ENCODE measurements at places on chromosomes 12 and 14.

DNA sequence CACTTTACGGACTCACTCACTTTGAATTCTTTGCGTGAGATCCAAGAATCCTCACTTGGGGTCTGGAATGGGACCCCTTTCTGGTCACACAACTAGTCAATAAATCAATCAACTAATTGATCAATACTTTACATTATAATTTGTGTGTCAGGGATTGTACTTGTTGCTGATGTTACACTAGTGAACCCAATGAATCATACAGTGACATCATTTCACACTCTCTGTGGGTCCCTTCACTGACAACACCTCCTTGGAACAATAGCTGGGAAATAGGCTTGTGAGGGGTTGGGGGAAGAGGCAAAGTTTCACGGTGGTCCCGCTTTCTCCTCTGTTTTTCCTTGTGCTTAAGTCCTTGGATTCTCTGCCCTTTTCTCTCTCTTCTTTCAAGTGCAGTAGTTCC, 35.0 kb downstream of the TPH2 start:
- no peaks in the 10 kb centered on the region for H3K27me3 ChIP-seq
- no peak overlapping the region for H3K27ac ChIP-seq
- no peaks in the 10 kb centered on the region for H3K4me1 ChIP-seq
- no peaks in the 10 kb centered on the region for H3K36me3 ChIP-seq
- no peak overlapping the region for H3K4me3 ChIP-seq

DNA sequence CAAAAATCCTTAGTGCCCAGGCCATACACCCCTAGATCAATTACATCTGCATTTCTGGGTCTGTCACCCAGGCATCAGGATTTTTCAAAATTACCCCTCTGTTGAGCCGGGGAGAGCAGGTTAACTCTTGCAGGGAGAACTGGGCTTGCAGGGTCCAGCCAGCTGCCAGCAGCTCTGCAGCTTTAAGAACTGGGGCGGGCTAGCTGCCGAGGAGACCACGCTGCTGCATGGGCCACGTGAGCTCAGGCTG, at the start of gene DGLUCY:
TSS of gene DGLUCY (plus strand) at position 245 of the 250 bp plus-strand sequence. CDS start 46,222 bp downstream, outside the sequence.
- H3K27ac ChIP-seq = peak within 1 kb of the TSS; percentile 76
- no peaks in the 10 kb centered on the region for H3K27me3 ChIP-seq
- H3K36me3 ChIP-seq = no peaks in the 10 kb centered on the region
- H3K4me3 ChIP-seq = peak within 1 kb of the TSS; percentile 68
- peaks cover 45% of the 10 kb centered on the region for H3K4me1 ChIP-seq
- no peak for DNase-seq

DNA sequence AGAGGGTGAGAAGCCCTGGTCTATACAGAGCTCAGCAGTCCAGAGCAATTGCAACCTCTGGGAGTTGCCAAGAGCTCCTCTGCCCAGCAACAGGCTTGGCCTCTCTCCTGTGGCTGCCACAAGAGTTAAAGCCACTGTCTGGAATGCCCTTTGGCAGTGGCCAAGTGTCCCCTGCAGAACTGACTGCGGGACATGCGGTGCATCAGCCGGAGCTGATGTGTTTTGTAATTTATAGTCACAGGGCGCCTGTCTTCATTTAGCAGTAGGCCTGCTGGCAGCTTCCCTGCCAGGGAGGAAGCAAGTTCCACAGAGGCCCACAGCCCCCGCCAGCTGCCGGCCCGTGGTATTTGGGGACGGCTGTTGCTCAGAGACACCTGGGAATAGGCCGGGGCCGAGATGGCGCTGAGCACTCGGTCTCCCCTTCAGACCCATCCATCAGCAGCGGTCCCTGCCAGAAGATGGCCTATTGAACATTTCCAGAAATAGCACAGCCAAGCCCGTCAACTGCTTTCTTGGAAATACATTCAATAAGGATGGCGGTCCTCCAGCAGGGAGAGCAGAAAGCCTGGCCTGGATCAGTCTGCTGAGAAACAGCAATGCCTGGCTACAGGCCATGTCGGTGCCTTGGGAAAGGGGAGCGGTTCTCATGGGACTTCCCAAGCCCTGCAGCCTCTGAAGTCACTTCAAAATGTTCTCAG, 217.4 kb downstream of the CRADD start:
- H3K4me1 ChIP-seq = no peaks in the 10 kb centered on the region
- peak overlapping the region; percentile 81 for H3K27ac ChIP-seq
- DNase-seq = peak; percentile 82
- no peaks in the 10 kb centered on the region for H3K36me3 ChIP-seq
- H3K27me3 ChIP-seq = no peaks in the 10 kb centered on the region

- no peak for DNase-seq
- H3K27ac ChIP-seq = no peak overlapping the region
- H3K36me3 ChIP-seq = peaks cover under 1% of the 10 kb centered on the region
- H3K27me3 ChIP-seq = no peaks in the 10 kb centered on the region
- no peaks in the 10 kb centered on the region for H3K4me1 ChIP-seq
Observed at GRCh38 chr14:32622742-32623141, 293.6 kb downstream of the AKAP6 start.

GRCh38 chr12:5745251-5745888, 199.7 kb downstream of the ANO2 start:
- peak; percentile 70 for DNase-seq
- no peaks in the 10 kb centered on the region for H3K27me3 ChIP-seq
- no peaks in the 10 kb centered on the region for H3K36me3 ChIP-seq
- no peak overlapping the region for H3K27ac ChIP-seq
- no peak overlapping the region for H3K4me3 ChIP-seq

- no peak for DNase-seq
- no peaks in the 10 kb centered on the region for H3K36me3 ChIP-seq
- H3K4me3 ChIP-seq = no peak overlapping the region
- no peaks in the 10 kb centered on the region for H3K4me1 ChIP-seq
Observed at GRCh38 chr12:93140801-93141200, 211.7 kb upstream of the EEA1 start.

- H3K27me3 ChIP-seq = no peaks in the 10 kb centered on the region
- peaks cover 78% of the 10 kb centered on the region for H3K36me3 ChIP-seq
- H3K4me1 ChIP-seq = peaks cover 42% of the 10 kb centered on the region
Observed at GRCh38 chr14:58270628-58271027, 26.0 kb downstream of the PSMA3 start.

GRCh38 chr14:21917699-21918436, 244.2 kb upstream of the OR4E1 start:
- H3K4me1 ChIP-seq = peaks cover 30% of the 10 kb centered on the region
- no peak for DNase-seq
- no peak overlapping the region for H3K27ac ChIP-seq
- H3K4me3 ChIP-seq = no peak overlapping the region

- no peaks in the 10 kb centered on the region for H3K27me3 ChIP-seq
- H3K36me3 ChIP-seq = no peaks in the 10 kb centered on the region
- no peaks in the 10 kb centered on the region for H3K4me1 ChIP-seq
- no peak overlapping the region for H3K27ac ChIP-seq
Observed at GRCh38 chr12:89507015-89507824, 17.4 kb downstream of the GALNT4 start.

DNA sequence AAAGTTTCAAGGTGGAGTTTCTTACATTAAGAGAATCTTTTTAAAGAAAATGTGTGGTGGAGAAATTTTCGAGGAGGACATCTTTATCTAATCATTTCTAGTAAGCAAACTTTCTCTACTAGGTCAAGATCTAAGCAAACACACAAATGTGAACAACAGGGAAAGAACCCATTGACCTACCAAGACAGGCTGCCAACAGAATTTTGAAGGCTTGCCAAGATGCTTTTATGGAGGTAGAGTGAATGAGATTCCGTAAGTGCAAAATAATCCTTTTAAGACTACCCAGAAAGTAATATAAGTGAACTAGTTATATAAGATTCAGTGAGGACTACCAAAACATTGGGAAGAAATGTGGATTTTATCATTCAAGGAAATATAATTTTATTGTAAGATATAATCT, 357.1 kb upstream of the PDE3A start:
- H3K27me3 ChIP-seq = no peaks in the 10 kb centered on the region
- no peaks in the 10 kb centered on the region for H3K36me3 ChIP-seq
- H3K4me3 ChIP-seq = no peak overlapping the region
- H3K4me1 ChIP-seq = peaks cover 4% of the 10 kb centered on the region

- H3K36me3 ChIP-seq = peaks cover 5% of the 10 kb centered on the region
- no peak overlapping the region for H3K4me3 ChIP-seq
- H3K4me1 ChIP-seq = no peaks in the 10 kb centered on the region
- no peaks in the 10 kb centered on the region for H3K27me3 ChIP-seq
- DNase-seq = no peak
Observed at GRCh38 chr12:39764944-39765560, 145.4 kb upstream of the ABCD2 start.

- peaks cover 28% of the 10 kb centered on the region for H3K36me3 ChIP-seq
- no peak overlapping the region for H3K27ac ChIP-seq
- no peaks in the 10 kb centered on the region for H3K4me1 ChIP-seq
Observed at GRCh38 chr14:102737402-102738372, 39.6 kb upstream of the TRAF3 start.

GRCh38 chr12:29152223-29152868, 3.3 kb downstream of the FAR2 start:
- peaks cover 19% of the 10 kb centered on the region for H3K27me3 ChIP-seq
- peaks cover 16% of the 10 kb centered on the region for H3K4me1 ChIP-seq
- no peak overlapping the region for H3K4me3 ChIP-seq
- no peaks in the 10 kb centered on the region for H3K36me3 ChIP-seq
- DNase-seq = no peak

DNA sequence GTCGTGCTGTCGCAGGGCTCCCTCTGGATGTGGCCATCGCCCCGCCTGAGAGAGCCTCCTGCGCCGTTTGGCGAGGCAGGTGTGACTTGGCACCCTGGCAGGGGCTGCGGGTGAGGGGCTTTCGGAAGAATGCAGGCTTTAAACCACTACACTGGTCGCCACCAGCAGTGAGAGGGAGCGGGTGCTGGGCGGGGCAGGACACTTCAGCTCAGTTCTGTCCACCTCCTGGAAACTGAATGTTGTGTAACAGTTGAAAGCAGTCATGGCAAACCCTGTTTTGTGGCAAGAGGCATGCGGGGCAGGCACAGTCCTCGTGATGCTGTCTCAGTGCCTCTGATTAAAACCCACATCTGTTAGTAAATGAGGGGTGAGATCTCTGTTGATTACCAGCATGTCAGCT, 55.9 kb downstream of the AACS start:
- H3K27ac ChIP-seq = no peak overlapping the region
- H3K4me3 ChIP-seq = no peak overlapping the region
- no peaks in the 10 kb centered on the region for H3K4me1 ChIP-seq

DNA sequence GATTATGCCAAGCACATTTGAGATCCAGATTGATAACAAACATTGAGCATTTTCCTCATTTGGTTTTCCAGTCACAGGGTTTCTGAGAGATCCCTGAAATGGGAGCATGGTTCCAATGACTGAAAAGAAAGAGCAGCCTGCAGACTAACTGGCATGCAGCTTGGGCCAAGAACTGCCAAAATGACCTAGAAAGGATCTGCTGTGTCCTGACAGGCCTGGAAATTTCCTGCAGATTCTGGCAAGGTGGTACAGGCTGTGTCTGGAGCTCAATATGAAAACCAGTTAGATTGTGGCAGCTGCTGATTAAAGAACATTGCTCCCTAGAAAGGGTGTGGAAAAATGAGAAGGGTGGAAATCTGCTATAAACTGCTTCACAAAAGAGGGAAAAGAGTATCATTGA, 417.3 kb downstream of the IPO8 start:
- H3K27me3 ChIP-seq = no peaks in the 10 kb centered on the region
- H3K4me1 ChIP-seq = no peaks in the 10 kb centered on the region
- no peak overlapping the region for H3K4me3 ChIP-seq

DNA sequence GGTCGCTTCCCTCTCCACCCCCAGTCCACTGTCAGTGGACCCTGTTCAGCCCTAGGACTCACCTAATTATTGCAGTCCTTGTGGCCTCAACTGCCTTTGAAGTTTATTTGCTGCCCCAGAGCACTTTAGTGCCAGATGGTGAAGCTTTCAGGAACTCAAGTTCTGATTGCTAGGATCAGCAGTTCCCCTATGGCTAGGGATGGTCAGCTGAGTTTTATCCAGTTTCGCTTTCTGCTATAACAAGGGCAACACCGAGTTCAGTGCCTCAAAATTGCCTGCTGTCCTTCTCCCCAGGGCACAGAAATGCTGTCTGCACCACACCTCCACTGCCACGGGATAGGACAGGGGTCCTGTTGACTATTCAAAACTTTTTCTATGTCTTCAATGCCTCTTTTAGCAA, 295.0 kb downstream of the GPHN start:
- no peak overlapping the region for H3K4me3 ChIP-seq
- no peaks in the 10 kb centered on the region for H3K36me3 ChIP-seq
- H3K27me3 ChIP-seq = no peaks in the 10 kb centered on the region
- H3K4me1 ChIP-seq = no peaks in the 10 kb centered on the region
- no peak for DNase-seq

- no peaks in the 10 kb centered on the region for H3K36me3 ChIP-seq
- no peaks in the 10 kb centered on the region for H3K27me3 ChIP-seq
- H3K4me1 ChIP-seq = peaks cover 32% of the 10 kb centered on the region
- no peak for DNase-seq
- no peak overlapping the region for H3K27ac ChIP-seq
Observed at GRCh38 chr12:104600790-104601739, 144.3 kb downstream of the CHST11 start.

DNA sequence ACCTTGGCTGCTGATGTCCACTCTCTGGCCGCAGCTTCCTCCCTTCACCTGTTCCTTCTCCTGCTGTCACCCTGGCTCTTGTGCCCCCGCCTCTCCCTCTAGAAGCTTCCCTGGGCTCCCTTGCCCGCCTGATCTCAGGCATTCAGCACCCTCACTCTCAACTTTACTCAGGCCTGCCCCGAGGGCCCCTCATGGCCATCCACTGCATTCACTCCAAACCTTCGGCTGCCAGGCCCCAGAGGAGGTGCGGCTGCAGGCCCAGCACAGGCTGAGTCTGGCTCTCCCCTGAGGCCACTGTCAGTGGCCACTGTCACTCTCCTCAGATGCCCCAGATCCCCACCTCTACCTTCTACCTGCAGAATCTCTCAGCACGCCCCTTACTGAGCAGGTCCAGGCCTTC, 183.9 kb downstream of the ZFP36L1 start:
- no peaks in the 10 kb centered on the region for H3K27me3 ChIP-seq
- H3K27ac ChIP-seq = no peak overlapping the region

- H3K27me3 ChIP-seq = no peaks in the 10 kb centered on the region
- no peak overlapping the region for H3K4me3 ChIP-seq
- no peaks in the 10 kb centered on the region for H3K4me1 ChIP-seq
- H3K27ac ChIP-seq = no peak overlapping the region
- no peaks in the 10 kb centered on the region for H3K36me3 ChIP-seq
Observed at GRCh38 chr12:93134175-93134890, 205.2 kb upstream of the EEA1 start.

- H3K4me1 ChIP-seq = no peaks in the 10 kb centered on the region
- peak overlapping the region; percentile 37 for H3K27ac ChIP-seq
- no peak overlapping the region for H3K4me3 ChIP-seq
- H3K27me3 ChIP-seq = no peaks in the 10 kb centered on the region
- H3K36me3 ChIP-seq = no peaks in the 10 kb centered on the region
- no peak for DNase-seq
Observed at GRCh38 chr14:61152851-61153364, 128.2 kb downstream of the TMEM30B start.

GRCh38 chr14:75650253-75651058, 10.2 kb downstream of the ERG28 start:
- H3K27me3 ChIP-seq = no peaks in the 10 kb centered on the region
- no peak for DNase-seq
- peaks cover 27% of the 10 kb centered on the region for H3K36me3 ChIP-seq
